Aorta (tissue), 5 donors: ENCODE measurements at places on chromosomes 6 and 20. TPM values are rescaled to one million over a fixed set of nuclear protein-coding genes. Genes with fewer than 3 reads are reported as not detected.

DNA sequence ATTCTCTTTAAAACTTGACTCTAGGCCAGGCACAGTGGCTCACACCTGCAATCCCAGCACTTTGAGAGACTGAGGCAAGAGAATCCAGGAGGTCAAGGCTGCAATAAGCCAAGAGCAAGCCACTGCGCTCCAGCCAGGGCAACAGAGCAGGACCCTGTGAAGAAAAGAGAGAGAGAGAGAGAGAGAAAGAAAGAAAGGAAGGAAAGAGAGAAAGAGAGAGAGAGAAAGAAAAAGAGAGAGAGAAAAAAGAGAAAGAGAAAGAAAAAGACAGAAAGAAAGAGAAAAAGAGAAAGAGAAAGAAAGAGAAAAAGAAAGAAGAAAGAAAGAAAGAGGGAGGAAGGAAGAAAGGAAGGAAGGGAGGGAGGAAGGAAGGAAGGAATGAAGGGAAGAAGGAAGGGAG lies 76.7 kb downstream of the RIN2 start:
- no peak for DNase-seq
- H3K4me1 ChIP-seq, result peaks cover 2% of the 10 kb centered on the region
- H3K27me3 ChIP-seq, result no peaks in the 10 kb centered on the region
- no peak overlapping the region for H3K27ac ChIP-seq
- H3K4me3 ChIP-seq, result no peak overlapping the region

DNA sequence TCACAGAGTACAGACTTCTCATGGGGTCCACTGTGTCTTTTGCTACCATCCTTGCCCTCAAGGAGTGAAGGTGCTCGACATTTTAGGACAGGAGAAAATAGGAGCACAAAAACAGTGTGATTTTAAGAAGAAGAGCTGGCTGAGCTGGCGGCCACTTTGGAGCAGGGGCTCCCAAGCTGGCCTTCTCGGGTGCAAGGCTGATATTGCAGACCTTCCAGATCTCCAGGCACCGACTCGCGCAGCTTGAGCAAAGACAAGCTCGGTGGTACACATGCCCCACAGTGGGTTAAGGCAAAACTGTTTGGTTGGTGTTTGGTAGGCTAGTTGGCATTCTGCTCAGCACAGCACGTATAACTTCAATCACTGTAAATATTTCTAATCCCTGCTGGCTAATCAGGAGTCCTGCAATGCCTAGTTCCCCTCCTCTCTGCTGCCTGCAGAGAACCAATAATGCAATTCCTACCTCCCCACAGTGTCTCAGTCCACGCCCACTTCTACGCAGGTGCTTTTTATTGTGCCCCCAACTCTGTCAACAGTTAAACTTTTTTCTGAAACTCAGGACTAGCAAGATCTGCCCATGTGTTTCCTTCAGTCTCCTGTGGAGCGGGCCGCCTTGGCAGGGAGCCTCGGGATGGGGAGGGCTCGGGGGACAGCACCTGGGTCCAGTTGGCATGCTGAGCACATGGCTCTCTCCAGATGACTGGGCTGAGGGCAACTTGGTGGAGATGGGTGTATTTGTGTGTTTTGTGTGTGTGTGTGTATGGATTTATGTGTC lies 12.7 kb upstream of the SMOC2 start:
- no peaks in the 10 kb centered on the region for H3K27me3 ChIP-seq
- no peak overlapping the region for H3K4me3 ChIP-seq
- H3K36me3 ChIP-seq, result no peaks in the 10 kb centered on the region
- H3K27ac ChIP-seq, result no peak overlapping the region
- H3K4me1 ChIP-seq, result no peaks in the 10 kb centered on the region

- H3K27me3 ChIP-seq, result no peaks in the 10 kb centered on the region
- no peak for DNase-seq
- H3K36me3 ChIP-seq, result no peaks in the 10 kb centered on the region
- H3K4me3 ChIP-seq, result no peak overlapping the region
- H3K4me1 ChIP-seq, result no peaks in the 10 kb centered on the region
Observed at GRCh38 chr6:95866732-95867131, 149.0 kb upstream of the FUT9 start.

- no peak overlapping the region for H3K27ac ChIP-seq
- DNase-seq, result no peak
- H3K4me1 ChIP-seq, result no peaks in the 10 kb centered on the region
- H3K27me3 ChIP-seq, result no peaks in the 10 kb centered on the region
Observed at GRCh38 chr20:63116412-63117106, 99.4 kb downstream of the YTHDF1 start.

Gene NHLRC1
- 1.6 TPM for total RNA-seq

Gene ADGB
- not detected for total RNA-seq

GRCh38 chr6:151757506-151757955 lies 50.0 kb upstream of the ESR1 start:
- no peak for DNase-seq
- no peak overlapping the region for H3K27ac ChIP-seq
- no peaks in the 10 kb centered on the region for H3K4me1 ChIP-seq
- H3K4me3 ChIP-seq, result no peak overlapping the region

GRCh38 chr20:45056473-45057173 lies 44.3 kb downstream of the KCNS1 start:
- no peak for DNase-seq
- H3K36me3 ChIP-seq, result peaks cover 3% of the 10 kb centered on the region
- H3K4me3 ChIP-seq, result no peak overlapping the region
- peaks cover 4% of the 10 kb centered on the region for H3K4me1 ChIP-seq
- no peaks in the 10 kb centered on the region for H3K27me3 ChIP-seq

GRCh38 chr6:2179241-2179640 lies 66.2 kb downstream of the GMDS start:
- no peaks in the 10 kb centered on the region for H3K4me1 ChIP-seq
- H3K27me3 ChIP-seq, result peaks cover 1% of the 10 kb centered on the region
- no peaks in the 10 kb centered on the region for H3K36me3 ChIP-seq
- H3K4me3 ChIP-seq, result no peak overlapping the region

Gene WFDC12
- total RNA-seq, result not detected
